ENCODE measurements at places on chromosomes 12 and 14.
A peak's percentile ranks its signal among the peaks of the same experiment; 100 is the strongest.

DNA sequence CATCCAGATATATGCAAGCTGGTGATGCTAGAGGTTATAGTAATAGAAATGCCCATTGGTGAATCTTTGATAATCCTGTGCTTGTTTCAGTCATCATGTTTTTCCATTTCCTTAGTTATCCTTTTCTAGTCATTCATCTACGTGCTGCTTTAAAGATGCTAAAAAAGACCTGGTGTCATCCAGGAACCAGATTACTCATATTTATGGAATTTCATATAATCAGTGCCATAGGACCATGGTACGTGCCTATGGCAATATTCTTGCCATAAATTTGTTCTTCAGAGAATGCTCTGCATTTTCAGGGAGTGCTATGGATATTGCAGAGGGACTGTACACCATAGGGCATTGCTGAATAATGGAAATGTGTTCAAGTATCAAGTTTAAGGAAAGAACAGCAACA, 267.3 kb downstream of the AKAP6 start:
- no peak for DNase-seq

DNA sequence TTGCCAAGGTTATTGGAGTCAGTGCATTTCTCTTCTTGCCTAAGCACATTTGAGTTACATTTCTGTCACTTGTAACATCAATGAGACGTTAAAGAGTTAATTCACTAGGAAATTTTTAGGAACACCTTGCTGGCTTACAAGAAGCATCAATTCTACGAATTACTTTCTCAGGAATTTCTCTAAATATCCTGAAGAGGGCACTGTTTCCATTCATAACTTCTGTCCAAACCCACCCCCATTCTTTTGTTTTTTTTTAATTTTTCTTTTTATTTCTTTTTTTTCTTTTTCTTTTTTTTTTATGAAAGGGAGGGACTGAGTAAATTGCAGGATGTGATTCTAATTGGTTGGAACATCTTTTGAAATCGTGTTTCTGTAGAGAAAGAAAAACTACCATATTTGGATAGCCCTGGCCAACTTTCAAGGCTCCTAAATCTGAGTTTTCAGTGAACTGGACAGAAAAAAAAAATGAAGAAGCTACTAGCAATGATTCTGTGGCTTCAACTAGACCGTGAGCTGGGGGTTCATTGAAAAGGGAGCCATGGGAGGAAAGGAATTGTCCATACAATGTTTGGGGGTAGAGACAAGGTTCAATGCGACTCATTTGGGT, 285.3 kb downstream of the DAD1 start:
- peak; percentile 25 for DNase-seq

DNA sequence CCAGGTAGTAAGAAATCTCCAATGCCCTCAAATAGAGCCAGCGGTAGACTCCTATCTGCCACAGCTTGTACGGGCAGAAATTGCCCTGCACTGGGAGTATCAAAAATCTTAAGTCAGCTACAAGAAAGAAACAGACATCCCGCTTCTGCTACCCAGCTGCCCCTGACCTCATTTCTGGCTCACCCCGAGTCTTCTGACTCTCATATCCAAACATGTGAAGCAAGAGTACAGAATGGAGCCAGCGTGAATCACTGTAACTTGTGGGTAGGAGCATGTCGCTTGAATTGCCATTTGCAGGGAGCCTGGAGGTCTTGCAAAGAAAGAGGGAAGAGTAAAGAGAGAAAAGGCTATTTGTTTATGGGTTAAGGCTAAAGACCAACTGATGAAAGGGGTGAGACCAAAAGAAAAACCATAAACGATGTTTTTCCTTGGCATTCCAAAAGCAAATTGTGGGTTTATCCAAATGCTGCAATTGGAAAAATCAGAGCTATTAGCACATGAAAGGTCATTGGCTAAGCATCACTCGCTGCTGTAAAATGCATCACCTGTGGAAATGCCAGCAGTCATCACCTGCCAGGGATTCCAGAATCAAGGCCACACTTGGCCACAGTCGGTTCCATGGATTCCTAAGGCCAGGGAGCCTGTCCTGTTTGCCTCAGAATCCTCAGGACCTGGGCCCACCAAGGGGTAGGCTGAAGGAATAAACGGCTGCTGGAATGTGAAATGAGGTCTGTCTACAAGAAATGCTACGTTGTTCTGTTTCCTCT, 86.6 kb downstream of the FOXN3 start:
- no peak for DNase-seq

- DNase-seq = peak; percentile 78
Observed at GRCh38 chr14:99793213-99794150, at the start of gene EML1. TSS of gene EML1 (plus strand) at chr14:99793413. CDS start at chr14:99793477, 64 bp downstream.

GRCh38 chr12:69686731-69687130, 12.4 kb downstream of the BEST3 start:
- no peak for DNase-seq

DNA sequence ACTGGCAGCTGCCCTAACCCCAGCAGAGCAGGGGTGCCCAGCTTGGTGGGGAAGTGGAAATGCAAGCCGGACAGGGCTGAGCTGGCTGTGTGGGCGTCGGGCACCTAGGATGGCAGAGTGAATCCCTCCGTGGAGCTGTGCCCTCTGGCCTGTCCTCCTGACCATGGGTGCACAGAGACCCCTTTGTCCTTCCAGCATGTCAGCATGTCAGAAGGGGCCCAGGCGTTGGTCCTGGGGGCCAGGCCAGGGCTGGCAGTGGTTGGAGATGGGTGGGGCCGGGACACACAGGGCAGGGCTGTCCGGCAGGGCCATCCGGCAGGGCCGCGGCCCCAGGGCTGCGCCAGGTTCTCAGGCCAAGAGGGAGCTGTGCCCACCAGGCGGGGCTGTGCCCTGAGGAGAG, 8.8 kb upstream of the TEX22 start:
- no peak for DNase-seq

DNA sequence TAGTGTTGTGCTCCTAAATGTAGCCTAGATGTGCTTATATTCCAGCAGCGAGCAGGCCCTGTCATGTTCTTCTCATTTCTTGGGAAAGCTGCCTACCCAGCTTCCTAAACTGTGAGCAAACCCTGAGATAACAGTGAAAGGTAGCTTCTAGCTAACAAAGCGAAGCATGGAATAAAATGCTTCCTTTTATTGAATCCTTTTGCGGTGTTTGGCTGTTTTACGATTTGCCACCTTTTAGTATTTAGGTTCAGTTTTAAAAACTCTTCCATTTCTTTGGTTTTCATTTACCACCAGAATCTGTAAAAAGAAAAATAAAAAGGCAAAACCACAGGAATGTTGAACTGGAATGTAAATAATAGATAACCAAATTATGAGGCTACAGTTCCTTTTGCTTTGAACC, 5.0 kb upstream of the PKP2 start:
- DNase-seq = no peak

- peak; percentile 34 for DNase-seq
Observed at GRCh38 chr12:91367234-91367849, 184.7 kb upstream of the DCN start.

- DNase-seq = no peak
Observed at GRCh38 chr12:79063258-79063657, 198.7 kb downstream of the SYT1 start.

GRCh38 chr12:57592551-57593165, 1.7 kb downstream of the PIP4K2C start:
- no peak for DNase-seq

- DNase-seq = no peak
Observed at GRCh38 chr14:74583689-74584434, 28.2 kb downstream of the LTBP2 start.

GRCh38 chr12:90978117-90978770, 23.3 kb upstream of the CCER1 start:
- DNase-seq = peak; percentile 61

GRCh38 chr14:102777711-102778337, 575 bp downstream of the TRAF3 start:
- DNase-seq = peak; percentile 31

GRCh38 chr14:99271221-99271941, 616 bp downstream of the BCL11B start:
- DNase-seq = peak; percentile 24

- DNase-seq = no peak
Observed at GRCh38 chr14:30385925-30386324, 173.0 kb upstream of the G2E3 start.

DNA sequence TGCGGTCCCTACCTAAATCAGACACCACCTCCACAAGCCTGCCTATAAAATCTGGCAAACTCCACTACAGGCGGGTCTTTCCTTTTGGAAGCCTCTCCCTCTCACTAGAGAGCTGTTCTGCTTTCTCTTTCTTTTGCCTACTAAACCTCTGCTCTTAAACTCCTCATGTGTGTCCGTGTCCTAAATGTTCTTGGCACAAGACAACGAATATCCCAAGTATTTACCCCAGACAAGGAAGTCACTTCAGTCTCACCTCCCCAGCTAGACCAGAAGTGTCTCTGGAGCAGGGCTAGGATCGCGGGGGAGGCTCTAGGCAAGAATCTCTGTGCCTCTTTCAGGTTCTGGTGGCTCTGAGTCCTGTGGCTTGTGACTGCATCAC, 37.2 kb upstream of the FICD start:
- DNase-seq = no peak

GRCh38 chr12:50971946-50972345, 19.6 kb downstream of the HIGD1C start:
- no peak for DNase-seq

GRCh38 chr14:33859306-33859705, 91.6 kb downstream of the EGLN3 start:
- no peak for DNase-seq

Measured in NB4 (cell line).